Occipital lobe (tissue), 3 donors: ENCODE measurements at places on chromosomes 12 and 14. TPM values are rescaled to one million over a fixed set of nuclear protein-coding genes. Genes with fewer than 3 reads are reported as not detected.

SLC8B1 gene
- total RNA-seq, result 5.0 TPM

CRIP2 gene
- 70.2 TPM for total RNA-seq

MORN3 gene
- 2.8 TPM for total RNA-seq

DHRS4L2 gene
- 1.9 TPM for total RNA-seq

DNAJC22 gene
- total RNA-seq, result 0.78 TPM

DNA sequence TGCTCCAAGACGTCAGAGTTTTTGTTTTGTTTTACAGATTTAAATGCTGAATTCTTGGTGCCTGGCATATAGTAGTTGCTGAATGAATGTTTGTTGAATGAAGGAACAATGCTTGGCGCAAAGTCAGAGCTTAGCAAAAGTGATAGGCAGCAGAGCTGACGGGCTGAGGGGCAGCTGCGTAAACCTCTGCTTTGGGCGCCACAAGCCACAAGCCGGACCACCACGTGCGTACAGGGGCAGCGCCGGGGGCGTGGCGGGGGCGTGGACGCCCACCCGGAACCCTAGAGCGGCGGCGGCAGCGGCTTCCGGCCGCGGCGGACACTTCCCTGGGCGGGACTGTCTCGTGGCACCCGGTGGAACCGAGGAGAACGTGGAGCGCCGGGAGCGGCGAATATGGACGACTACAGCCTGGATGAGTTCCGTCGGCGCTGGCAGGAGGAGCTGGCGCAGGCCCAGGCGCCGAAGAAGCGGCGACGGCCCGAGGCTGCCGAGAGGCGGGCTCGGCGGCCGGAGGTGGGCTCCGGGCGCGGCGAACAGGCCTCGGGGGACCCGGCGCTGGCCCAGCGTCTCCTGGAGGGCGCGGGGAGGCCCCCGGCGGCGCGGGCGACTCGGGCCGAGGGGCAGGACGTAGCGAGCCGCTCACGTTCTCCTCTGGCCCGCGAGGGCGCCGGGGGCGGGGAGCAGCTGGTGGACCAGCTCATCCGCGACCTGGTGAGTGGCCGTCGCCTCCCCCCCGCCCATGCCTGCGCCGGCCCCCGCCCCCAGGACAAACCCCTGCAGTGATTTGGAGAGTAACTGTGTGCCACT lies at the start of gene FBXW8:
FBXW8 (plus strand) TSS at position 306 of the 807 bp plus-strand sequence; CDS start at position 394, 88 bp downstream.
- peak; percentile 33 for DNase-seq

- no peak for DNase-seq
These were observed 23.0 kb downstream of the EVL start for GRCh38 chr14:100088226-100088625.

- no peak for DNase-seq
These were observed 192.3 kb downstream of the TRHDE start for GRCh38 chr12:72464471-72464870.

DNA sequence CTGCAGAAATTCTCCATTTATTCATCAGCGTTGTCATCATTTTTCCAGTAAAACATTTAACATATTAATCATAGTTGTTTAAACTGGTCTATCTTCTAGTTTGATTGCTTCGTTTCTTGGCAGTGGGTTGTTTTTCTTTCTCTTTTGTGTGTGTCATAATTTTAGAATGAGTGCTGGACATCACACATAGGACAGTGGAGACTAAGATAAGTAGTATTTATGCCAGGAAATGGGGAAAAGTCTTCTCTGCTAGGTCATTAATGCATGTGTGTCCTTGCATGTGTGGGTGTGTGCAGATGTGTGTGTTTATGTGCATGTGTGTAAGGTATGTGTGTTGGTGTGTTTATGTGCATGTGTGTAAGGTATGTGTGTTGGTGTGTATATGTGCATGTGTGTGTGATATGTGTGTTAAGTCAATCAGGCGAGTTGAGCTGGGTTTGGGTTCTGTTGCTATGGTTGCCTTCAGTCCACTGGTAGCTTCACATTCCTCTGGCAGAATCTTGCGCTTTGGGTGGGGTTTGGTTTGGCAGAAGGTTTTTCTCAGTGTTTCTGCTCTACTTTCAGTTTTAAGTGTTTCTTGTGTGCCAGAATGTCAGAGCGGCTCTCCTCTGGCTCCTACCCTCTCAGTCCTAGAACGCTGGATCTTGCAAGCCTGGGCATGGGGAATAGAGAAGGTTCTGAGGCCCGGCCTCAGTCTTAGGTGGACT lies 7.8 kb upstream of the ADGRD1 start:
- DNase-seq, result no peak

DNA sequence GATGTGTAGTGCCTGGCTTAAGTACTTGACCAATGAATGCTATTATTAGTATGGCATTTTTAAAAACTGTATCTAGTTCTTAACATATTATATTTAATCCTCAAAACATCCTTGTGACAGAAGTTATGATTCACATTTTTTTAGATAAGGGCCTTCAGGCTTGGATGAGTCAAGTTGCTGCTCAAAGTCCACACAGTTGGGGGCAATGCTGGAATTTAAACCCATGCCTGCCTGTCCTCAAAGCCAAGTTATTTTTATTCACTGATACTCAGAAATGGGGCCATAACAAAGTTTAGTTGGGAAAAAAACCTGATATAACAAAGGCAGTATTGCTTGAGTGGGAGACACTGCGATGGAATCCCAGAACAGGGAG lies 50.6 kb downstream of the RFX4 start:
- DNase-seq, result no peak

- no peak for DNase-seq
These were observed 316.2 kb upstream of the NAV3 start for GRCh38 chr12:77514511-77514910.

DNA sequence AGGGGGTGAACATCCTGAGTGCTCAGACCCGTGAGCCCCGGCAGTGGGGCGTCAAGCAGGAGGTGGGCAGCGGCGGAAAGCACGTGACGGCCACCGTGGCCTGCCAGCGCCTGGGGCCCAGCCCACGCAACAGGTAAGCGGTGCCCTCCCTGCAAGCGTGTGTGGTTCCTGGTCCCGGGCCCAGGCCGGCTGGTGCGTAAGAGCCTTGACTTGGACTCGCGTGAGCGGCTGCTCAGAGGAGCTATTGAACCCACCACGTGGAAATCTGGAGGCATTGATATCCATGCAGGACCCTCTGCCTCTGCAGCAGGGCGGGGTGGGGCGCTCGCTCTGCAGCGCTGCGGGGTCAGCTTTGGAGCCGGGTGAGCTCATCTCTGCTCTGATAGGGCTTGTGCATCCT lies 277.0 kb downstream of the TMEM132C start:
- no peak for DNase-seq

GRCh38 chr12:56670836-56671235 lies 17.2 kb downstream of the PTGES3 start:
- DNase-seq, result no peak

DNA sequence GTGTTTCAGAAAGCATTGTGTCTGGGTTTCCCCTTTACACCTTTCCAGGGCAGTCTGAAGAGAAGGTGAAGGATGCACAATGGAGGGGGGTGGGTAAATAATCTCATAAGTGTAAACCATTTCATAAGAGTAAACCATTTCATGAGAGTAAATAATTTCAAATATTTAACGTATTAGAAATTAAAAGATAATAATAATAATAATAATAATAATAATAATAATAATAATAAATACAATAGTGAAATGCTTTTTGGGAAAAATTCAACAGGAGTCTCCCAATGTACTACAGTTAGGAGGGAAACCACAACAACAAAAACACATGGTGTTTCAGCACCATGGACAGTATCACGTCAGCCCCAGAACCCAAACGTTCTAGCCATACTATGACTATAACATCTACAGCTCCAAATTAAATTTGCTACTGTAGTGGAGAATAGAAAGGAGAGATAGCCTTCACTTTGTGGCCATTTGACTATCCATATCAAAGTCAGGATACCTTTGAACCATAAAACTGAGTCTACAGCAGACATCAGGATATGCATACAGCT lies 691.8 kb downstream of the BCL11B start:
- DNase-seq, result no peak

- no peak for DNase-seq
These were observed 80.5 kb downstream of the SAMD4A start for GRCh38 chr14:54647378-54647777.

- no peak for DNase-seq
These were observed 21.5 kb upstream of the SOCS2 start for GRCh38 chr12:93550748-93551611.

DNA sequence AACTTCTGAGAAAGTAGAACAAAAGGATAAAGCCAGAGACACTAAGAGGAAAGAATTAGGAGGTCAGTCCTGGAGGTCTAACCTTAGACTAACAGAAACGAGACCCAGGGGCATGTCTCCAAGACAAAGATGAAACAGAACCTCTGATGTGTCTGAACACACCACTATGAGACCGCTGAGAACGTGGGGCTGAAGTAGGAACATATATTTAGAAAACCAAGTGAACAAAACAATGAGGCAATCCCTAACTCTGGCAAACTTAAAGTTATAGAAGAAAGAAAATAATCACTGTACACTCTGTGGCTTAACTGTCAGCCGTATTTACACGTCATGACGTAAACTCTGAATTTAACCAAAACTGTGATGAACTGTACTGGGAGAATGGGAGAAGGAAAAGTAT lies 17.9 kb downstream of the KCTD10 start:
- DNase-seq, result no peak

- no peak for DNase-seq
These were observed 7.7 kb downstream of the HOXC8 start for GRCh38 chr12:54016478-54016964.

- no peak for DNase-seq
These were observed 78.4 kb upstream of the RAP1B start for GRCh38 chr12:68532204-68532886.

GRCh38 chr12:92233346-92234015 lies 87.8 kb upstream of the BTG1 start:
- no peak for DNase-seq

DNA sequence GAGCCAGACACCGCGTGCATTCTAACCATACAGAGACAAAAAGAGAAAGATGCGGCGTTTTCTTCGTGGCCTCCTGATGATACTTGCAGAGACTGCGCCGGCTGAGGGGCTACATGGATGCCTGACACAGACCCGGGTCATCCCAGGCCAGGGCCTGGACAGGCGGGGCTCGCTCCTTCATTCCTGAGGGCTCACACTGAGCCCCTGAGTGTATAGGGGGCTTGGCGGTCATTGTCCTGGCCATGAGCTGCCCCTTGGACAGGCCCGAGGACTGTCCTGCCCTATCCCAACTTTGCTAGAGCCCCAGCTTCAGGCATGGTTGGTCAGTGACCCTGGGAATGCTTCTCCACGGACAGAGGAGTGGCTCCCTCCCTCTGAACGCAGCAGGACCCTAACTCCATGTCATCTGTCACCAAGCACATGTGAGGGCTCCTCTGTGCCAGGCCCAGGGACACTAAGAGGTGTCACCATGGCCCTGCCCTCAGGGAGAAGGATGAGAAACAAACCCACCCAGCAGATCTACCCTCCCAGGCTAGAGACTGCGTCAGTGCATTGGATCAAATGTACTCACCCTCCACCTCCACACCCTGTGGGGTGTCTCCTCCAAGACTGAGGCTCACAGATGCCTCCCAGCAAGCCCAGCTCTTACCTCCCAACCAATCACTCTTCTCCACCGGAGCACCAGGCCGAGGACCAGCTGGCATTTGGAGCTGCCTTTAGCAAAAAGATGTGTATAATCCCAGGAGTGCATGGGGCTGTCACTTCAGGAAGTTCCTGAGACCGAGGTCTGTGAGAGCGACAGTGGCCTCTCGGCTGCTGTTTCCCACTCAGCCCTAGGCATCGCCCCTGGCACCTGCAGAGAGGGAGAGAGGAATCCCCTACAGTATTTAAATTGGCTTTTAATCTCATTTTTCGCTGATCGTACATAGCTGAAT lies 102.7 kb downstream of the DICER1 start:
- DNase-seq, result no peak
